Stimulated activated CD4-positive, alpha-beta T cell treated with anti-CD3 and anti-CD28 coated beads, Interleukin-4, amount 100 ng/mL, for 24 hours (primary cell): ENCODE measurements at places on chromosomes 2 and 18.

GRCh38 chr2:111990856-111991255 lies 64.2 kb upstream of the TMEM87B start:
- no peak for DNase-seq

DNA sequence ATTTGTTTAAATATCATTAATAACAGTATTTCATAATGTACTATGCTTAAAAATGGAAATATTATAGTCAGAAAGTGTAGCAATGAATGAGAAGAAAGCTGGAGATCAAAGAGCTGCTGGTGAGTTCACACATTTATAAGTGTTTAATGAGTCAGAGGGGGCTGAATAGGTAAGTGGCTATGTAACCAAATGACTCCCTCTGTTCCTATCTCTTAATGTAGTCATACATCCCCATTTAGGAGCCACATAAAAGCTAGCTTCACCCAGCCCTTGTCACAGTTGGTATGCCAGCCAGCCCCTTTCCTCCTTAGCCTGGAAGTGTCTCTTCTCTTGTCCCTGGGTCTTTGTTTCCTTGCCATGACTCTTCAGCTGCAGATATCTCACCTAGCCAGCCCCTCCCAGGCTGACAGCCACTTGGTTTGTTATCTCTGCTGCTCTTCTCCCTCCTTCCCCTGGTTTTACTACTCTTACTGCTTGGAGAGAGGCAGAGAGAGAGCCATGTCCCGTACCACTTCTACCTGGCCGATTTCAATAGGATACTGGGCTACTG lies 438.6 kb upstream of the HNMT start:
- no peak for DNase-seq

GRCh38 chr2:205706769-205707381 lies 24.6 kb downstream of the NRP2 start:
- peak; percentile 29 for DNase-seq

GRCh38 chr2:1664076-1664605 lies 80.2 kb downstream of the PXDN start:
- DNase-seq = no peak

GRCh38 chr2:174059884-174060244 lies 94.7 kb upstream of the SP3 start:
- no peak for DNase-seq

DNA sequence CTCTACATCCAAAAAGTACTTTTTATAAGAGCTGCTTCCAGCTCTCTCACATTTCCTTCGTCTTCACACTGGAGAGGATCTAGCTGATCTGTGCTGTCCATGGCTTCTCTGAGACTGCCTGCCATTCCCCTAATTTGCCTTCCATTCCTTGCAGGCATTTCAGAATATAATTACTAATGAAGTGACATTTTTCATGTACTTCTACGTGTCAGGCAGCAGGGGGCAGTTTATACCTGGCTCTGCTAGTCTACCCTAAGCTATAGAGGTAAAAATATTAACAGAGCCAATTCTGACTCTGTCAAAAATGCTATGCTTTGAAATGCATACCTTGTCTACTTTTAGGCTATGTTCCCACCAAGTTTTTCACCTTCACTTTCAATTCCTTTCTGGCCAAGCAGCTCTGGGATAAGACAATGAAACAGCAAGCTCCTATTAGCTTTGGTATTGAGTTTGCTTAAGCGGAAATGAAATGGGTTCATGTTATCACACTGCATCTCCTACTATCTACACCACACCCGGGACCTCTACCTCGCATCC lies 81.9 kb downstream of the MEP1B start:
- peak; percentile 11 for DNase-seq

GRCh38 chr2:320561-320960 lies 32.7 kb upstream of the ALKAL2 start:
- no peak for DNase-seq

GRCh38 chr2:37919631-37920032 lies 5.5 kb upstream of the RMDN2 start:
- DNase-seq = no peak

- no peak for DNase-seq
These were observed 28.7 kb upstream of the MGAT5 start for GRCh38 chr2:134225173-134225572.

- no peak for DNase-seq
These were observed 88.9 kb downstream of the MBP start for GRCh38 chr18:77043541-77044280.

DNA sequence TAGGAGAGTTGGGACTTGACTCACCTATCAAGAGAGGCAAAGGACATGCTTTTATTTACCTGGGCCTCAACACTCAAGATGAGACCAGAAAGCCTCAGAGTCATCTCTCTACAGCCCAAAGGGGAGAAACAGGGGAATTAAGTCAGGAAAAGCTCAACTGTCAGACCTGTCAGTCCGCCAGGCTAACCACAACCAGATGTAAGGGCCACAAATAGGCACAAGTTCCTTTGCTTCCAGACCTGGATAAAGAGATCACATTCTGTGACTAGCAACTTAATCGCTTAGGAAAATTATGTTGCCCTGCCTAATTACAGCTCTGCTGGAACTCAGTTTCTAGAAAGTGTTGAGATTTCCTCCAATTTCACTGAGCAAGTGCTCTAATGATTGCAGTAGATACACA lies 67.9 kb downstream of the ANKRD44 start:
- no peak for DNase-seq

- DNase-seq = peak; percentile 4
These were observed 112.4 kb downstream of the CYRIA start for GRCh38 chr2:16553226-16553625.

DNA sequence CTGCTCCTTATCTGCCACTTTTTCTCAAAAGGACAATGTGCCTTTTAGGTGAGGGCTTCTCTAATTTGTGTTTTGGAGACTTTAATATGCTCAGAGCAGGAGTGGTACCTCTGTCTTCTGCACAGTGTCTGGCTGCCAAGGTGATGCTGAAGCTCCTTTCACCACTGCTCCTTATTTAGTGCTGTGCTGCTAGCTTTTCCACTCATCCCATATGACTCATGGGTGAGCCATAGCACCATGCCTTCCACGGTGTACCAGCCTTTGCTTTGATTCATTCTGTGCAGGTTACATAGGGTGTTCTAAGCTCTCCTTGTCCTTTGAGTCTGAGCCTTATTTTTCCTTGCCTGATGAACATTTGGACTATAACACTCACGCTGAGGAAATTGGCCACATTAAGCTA lies 202.4 kb downstream of the ARL6IP6 start:
- DNase-seq = no peak

GRCh38 chr2:443741-444140 lies 155.8 kb upstream of the ALKAL2 start:
- no peak for DNase-seq

GRCh38 chr2:203730883-203731282 lies 24.4 kb downstream of the CD28 start:
- no peak for DNase-seq

DNA sequence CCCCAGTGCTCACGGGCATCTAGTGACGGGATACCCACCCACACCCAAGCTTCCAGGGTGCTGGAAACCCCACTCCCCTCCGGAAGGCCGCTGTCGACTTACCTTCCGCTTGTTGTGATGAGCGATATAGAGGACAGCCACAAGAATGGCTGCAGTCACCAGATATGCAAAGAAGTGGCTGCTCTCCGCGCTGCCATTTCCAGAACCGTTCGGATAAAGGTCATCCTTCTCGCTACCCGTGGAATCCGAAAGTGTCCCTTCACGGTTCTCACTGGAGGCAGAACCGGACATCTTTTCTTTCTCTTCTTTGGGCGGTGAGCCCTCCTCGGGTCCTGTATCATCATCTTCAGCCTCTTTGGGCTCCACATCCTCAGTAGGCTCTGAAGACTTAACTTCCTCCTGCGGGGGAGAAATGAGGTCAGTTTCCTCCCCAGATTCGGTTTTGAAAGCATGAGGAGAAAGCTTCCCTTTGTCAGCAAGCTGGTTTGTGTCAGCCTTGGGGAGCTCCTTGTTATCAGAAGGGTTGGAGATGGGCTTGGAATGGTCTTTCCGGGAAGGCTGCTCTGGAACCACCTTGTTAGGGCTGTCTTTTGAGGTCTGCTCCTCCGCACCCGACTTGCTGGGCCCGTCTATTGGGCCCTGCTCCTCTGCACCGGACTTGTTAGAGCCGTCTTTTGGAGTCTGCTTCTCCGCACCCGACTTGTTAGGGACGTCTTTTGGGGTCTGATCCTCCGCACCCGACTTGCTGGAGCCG lies 1.2 kb downstream of the TGOLN2 start:
- peak; percentile 53 for DNase-seq

DNA sequence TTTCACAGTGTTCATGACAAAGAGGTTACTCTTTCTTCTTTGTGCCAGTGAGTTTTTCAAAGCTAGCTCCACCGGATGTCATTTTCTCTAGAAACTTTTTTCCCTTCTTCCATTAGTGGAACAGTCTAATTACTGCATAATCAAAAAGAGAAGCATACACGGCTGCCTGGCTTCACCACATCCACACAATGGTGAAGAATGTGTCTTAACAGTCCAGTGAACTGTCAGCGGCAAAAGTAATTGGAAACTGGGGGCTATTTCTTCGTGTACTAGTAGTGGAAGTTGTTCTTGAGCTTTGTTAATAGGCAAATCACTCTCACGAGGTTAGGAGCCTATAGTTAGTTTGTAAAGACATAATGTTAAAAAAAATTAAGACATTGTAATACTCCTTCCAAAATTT lies 32.9 kb upstream of the PIK3C3 start:
- DNase-seq = no peak

DNA sequence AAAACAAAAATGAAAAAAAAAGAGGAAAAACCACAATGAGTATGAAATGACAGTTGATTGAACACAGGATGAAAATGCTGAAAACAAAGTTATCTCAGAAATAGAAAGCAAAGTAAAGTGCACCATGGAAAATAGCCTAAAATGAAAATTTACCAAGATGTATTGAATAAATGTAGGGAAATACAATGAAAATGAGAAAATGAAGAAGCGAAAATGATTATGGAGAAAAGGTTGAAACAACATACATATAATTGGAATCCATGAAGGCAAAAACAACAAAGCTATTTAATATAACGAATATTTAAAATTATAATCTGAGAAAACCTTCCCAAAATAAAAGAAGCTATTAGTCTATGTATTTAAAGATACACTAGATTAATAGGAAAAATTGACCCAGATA lies 147.4 kb downstream of the TMEM18 start:
- DNase-seq = no peak

GRCh38 chr2:227374158-227374557 lies 4.9 kb downstream of the TM4SF20 start:
- DNase-seq = peak; percentile 58

DNA sequence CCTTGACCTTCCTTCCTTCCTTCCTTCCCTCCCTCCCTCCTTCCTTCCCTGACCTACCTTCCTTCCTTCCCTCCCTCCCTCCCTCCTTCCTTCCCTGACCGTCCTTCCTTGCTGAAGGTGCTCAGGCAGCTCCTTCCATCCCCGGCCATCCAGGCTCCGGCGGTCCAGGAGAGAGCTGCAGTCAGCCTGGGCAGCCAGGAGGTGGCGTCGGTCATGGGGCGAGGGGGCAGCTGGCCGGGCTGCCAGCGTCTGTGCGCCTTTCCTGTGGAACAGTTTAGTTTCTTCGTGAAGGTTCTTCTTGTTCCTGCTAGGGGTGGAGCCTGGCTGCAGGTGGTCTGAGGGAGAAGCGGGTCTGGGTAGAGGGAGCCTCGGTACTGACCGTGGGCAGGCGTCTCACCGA lies 15.7 kb downstream of the GPR35 start:
- no peak for DNase-seq

- peak; percentile 22 for DNase-seq
These were observed 37.9 kb downstream of the MTERF4 start for GRCh38 chr2:241064008-241064801.

DNA sequence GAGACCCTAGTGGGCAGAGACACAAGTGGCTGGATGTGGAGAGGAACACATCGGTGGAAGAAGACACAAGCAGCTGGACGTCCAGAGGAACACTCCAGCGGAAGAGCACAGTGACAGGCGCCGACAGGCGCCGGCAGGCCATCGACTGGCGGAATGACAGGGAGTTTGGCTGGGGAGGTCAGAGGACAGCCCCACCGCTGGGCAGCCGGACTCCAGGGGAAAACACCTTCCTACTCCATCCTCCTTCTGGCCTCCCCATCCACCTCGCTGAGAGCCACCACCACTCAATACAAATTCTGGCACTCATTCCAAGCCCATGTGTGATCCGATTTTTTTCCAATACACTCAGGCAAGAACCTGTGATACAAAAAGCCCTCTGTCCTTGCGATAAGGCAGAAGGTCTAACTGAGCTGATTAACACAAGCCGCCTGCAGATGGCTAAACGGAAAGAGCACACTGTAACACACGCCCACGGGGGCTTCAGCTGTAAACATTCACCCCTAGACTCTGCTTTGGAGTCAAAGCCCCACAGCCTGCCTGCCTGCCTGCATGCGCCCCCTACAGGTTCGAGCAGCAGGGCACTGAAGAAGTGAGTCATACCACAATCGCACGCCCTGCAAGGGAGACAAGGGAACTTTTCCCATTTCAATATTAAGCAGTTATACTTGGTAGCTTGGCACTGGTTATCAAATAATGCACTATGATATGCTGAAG lies 50.2 kb upstream of the LRP1B start:
- no peak for DNase-seq

GRCh38 chr2:180334514-180334913 lies 327.4 kb upstream of the CWC22 start:
- DNase-seq = no peak

- DNase-seq = no peak
These were observed 79.0 kb downstream of the TTC21B start for GRCh38 chr2:165874445-165875039.

- DNase-seq = no peak
These were observed 74.7 kb upstream of the PPM1B start for GRCh38 chr2:44093970-44094369.

DNA sequence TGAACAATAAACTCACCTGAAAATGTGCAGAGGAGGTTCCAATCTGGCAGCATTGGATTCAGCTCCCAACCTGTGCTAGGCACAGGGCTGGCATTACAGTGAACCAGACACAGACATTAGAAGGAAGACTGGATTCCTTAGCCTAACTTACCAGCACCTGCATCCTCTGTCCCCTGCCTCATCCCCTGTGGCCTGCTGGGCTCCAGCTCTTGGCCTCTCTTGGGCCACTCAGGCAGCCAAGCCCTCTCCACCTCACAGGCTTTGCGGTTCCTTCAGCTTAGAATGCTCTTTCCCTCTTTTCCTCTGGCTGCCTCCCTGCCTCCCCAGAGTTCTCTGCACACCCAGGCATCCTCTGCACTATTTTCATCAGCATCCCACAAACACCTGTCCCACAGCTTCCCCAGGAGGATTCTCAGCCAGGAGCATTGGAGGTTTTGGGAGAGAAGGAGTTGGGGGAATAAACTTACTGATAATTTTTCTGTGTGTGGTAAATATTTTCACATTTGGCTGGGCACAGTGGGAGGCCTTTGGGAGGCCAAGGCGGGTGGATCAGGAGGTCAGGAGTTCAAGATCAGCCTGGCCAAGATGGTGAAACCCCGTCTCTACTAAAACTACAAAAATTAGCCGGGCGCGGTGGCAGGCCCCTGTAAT lies 132.0 kb downstream of the INHBB start:
- no peak for DNase-seq
